ENCODE measurements at places on chromosomes 6 and 20.

GRCh38 chr6:169813969-169814368, 62.5 kb downstream of the ERMARD start:
- DNase-seq, result no peak

DNA sequence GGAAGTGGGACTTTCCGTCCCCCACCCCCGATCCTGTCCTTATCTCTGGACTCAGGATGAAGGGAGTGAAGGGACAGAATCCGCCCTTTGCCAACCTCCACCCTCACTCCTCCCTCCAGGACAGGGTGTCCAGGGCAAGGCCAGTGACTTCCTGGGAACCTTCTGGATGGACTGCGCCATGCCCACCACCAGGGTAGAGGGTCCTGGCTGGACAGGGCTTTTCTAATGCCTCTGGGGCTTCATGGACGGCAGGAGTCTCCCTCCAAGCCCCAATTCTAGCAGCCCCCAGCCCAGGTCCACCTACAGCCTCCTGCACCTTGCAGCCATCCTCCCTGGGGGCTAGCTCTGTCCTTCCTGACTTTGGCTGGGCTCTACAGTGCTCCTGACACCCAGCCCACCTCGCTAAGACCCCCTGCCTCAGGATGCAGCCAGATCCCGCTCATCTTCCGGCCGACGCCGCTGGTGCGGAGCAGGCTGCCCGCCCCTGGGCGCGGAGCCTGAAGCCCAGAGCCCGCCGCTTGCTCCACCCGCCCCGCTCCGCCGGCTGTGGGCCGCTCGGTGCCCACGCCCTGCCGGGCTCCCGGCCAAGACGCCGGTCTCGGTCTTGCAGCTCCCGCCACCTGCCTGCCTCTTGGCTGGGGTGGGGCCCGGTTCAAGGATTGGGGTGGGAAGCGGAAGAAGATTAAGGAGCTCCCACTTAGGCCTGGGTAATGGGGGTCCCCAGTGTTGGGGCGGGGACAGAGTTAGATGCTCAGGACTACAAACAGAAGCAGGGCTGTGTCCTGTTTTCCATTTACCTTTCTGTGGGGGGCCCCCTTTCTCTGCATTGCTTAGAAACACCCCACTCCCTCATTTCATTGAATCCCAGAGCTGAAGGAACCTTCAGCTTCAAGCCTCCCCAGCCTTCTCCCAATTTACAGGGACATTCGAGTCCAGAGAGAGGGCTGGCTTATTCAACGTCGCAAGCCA, 72.8 kb downstream of the MDGA1 start:
- DNase-seq, result no peak

DNA sequence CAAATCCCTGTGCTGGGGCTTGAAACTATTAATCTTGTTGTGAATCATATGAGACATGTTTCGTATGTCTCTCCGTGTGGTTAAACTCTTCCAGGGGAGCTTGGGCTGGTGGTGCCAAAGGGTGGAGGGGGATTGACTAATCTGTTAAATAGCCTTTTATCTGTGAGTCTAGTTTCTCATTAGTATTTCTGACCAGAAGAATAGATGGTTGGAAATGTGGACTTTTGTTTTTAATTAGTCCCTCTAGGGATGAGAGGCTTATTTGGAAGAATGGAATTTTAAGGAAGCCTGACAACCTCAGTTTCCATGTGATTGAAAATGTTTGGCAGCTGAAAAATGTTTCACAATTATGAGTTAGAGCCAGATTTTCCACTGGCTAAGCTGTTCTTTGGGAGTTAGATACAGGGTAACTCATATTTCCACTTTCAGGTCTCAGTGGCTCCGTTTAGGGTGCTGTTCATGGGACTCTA, 117.3 kb downstream of the BCKDHB start:
- DNase-seq, result no peak

DNA sequence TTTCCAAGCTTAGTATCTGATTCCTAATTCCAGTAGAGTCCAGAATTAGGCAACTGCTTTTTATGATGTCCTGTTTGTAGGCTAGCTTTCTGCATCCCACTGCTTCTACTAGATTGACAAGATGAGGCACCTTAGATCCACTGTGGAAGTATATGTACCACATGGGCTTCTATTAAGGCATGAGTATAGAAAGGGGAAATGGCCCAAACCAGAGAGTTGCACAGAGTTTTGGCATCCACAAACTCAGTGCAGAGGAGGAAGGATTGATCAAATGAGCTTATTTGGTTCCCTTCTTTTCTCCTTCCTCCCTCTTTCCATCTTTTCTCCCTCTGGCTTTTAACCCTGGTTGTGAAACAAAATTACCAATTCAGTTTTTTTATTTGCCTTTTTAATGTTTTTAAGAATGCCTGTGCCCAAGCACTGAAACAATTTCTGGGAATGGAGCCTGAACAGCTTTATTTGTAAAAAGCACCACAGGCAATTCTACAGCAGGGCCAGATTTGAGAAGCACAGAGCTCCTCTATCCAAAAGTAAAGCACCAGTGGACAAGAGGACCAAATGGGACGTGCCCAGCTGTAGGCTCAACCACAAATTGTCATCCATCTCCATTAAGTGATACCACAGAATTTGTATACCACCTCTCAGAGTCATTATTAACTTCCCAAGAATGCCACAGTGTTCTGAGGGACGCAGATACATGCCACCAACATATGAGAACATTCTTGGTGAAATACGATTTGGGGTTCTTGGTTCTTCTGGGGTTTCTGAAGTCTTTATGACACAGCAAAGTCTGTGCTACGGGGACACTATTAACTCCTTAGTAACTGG, 969.1 kb downstream of the KIF16B start:
- DNase-seq, result no peak

DNA sequence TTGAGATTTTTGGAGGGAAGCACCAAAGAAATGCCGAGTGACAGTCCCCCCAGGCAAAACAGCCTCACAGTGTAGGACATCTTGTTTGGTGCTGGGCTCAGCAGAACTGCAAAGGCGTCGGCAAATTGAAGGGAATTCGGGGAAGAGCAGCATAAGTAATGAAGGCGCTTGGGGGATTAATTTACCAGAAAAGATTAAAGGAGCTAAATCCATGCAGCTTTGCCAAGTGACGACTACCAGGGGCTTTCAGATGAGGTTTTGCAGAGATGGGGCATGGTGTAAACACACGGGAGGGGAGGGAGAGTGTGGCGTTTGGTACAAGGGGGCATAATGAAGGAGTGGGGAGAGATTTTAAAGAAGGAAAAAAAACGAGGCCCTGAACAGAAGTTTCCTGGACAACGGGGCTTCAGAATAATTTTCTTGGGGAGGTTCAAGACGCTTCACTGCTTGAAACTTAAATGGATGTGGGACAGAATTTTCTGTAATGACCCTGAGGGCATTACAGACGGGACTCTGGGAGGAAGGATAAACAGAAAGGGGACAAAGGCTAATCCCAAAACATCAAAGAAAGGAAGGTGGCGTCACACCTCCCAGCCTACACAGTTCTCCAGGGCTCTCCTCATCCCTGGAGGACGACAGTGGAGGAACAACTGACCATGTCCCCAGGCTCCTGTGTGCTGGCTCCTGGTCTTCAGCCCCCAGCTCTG, 45.4 kb upstream of the CDH22 start:
- no peak for DNase-seq

DNA sequence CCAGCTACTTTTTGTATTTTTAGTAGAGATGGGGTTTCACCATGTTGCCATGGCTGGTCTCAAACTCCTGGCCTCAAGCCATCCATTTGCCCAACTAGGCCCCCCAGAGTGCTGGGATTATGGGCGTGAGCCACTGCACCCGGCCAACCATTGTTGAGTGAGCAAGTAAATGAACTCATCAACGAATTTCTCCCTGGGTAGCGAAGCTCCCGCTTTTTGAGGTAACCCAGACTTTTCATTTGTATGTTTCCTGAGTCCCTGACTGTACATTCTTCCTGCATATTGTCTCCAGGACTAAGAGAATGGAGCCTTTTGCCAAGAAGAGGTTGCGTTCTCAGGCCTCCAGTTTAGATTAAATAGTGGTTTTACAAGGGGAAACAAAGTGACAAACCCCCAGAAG, 36.4 kb downstream of the RIPOR3 start:
- DNase-seq, result no peak

DNA sequence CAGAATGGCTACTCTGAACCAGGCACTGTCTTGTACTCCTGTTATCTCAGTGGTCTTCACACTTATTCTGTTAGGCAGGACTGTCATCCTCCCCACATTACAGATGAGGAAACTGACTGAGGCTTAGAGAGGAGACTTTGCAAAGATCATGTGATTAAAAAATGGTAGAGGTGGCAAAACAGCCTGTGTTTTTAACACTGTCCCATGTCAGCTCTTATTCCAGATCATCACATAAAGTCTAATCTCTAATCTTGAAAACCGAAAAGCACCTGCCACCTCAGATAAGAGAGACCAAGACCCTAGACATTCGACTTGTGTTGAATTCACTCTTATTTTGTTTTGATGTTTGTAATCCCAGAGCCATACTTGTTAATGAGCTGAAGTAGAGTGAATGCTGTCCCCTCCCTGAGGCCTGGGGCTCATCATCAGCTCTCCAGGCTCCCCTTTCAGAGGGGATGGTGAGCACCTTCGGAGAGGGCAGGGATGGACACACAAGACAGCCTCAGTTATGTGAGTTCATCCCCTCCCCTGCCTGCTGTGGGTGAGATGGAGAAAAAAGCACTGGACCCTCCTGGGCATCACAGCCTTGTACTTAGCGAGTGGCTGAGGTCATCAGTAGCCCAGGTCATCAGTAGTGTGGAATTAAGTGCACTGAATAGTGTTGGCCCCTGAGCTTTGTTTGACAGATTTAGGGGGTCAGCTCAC, 30.6 kb downstream of the MTHFD1L start:
- no peak for DNase-seq

GRCh38 chr20:4836473-4836872, 114.8 kb downstream of the PRND start:
- no peak for DNase-seq

DNA sequence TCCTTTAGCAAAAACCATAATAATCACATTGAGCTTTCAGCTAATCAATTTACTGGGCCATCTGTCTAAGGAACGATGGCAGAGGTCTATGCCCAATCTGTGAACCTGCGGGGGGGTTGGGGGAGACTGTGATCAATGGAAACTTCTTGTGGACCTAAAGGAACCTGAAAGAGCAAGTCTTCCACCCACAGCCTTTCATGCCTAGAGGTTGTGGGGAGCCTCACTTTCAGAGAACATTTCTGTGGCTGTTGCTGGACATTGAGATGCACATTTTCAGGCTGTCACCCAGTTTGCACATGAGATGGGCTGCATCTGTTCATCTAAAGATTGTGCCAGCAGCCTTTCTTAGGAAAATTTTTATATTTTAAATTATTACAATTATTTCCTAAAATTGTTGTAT, 310.0 kb upstream of the SPTLC3 start:
- DNase-seq, result no peak

GRCh38 chr6:135535989-135536414, 38.5 kb upstream of the AHI1 start:
- no peak for DNase-seq

DNA sequence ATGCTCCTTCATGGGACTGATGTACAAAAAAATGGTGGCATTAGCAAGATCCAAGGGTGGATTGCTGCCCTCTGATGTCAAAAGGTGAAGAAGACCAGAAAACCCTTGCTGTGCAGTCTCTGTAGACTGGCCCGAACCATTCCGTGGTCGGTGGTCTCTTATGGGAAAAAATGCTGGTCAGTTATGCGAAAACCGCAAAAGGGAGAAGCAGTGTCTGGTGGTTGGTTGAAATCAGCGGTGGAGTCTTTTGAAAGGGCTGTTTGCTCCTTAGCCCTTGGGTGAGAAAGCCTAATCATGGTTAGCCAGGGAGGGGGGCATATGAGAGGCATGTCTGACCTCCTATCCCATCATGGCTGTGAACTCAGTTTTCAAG, 108.1 kb downstream of the DTNBP1 start:
- no peak for DNase-seq

GRCh38 chr6:42028234-42029061, 21.9 kb upstream of the TAF8 start:
- no peak for DNase-seq

- DNase-seq, result peak; percentile 57
These were observed 11.2 kb upstream of the PSMG4 start for GRCh38 chr6:3247255-3248146.

GRCh38 chr6:116529466-116530290, 15.8 kb downstream of the TRAPPC3L start:
- DNase-seq, result no peak

DNA sequence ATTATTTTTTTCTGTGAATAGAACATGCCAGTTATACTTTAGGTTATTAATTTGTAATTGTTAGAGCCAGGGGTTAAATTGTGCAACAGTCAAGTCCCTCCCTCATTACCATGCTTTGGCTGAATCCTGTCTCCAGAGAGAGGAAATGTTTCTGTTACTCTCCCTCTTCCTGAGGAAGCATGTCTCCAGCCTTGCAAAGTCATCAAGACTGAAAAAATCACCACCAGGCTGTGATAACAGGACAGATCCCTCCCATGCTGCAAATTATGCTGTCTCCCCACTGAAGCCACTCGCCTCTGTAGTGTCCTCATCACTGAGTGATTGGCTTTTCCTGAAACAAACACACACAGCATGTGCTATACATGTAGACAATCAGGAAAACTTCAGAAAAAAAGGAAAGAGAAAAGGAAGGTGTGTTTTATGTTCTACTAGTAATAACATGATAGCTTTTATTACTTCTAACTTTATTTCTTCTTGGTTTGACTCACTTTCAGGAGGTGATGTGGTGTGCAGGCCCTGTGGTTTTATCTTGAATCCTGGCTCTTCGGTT, 290.0 kb upstream of the JAG1 start:
- no peak for DNase-seq

- peak; percentile 27 for DNase-seq
These were observed 317.8 kb upstream of the SULF2 start for GRCh38 chr20:48102931-48103660.

DNA sequence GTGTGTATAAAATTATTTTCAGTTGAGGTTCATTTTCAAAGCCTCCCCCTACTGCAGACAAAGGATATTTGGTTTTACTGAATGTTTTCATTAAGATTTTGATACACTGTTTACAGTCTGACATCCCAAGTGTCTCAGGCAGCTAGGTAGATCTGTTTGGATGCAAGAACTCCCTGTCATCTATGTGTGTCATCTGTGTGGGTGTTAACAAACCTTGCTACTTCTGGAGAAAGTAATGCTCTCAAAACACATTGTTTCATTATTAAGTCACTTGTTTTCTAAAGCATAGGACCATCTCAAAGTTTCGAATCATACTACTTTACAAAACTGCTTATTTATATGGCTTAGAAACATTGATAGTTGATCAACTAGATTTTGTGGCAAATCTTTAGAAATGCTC, 114.5 kb upstream of the TMEM170B start:
- DNase-seq, result no peak

Data from activated effector memory CD4-positive, alpha-beta T cell treated with anti-CD3 and anti-CD28 coated beads, Interleukin-2, amount 50 U/mL, for 16 hours (primary cell).